ENCODE measurements at places on chromosomes 7 and 10.

DNA sequence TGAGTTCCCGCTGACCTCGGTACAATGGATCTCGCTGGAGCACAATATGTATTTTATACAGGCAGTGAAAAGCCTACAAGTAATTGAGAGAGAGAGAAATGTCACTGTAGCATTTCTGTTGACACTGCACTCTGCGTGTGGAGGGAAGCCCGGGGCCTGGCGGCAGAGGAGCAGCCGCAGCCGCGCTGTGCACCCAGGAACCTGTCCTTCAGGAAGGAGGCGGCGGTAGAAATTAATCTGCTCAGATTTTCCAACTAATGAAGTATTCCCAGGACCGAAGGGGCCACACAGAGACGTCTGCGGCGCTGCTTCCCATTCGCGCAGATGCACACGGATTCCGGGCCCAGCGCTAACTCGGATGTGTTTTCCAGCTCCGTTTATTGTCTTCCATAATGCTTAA is 170.1 kb downstream of the EBF3 start:
- no peak for DNase-seq

DNA sequence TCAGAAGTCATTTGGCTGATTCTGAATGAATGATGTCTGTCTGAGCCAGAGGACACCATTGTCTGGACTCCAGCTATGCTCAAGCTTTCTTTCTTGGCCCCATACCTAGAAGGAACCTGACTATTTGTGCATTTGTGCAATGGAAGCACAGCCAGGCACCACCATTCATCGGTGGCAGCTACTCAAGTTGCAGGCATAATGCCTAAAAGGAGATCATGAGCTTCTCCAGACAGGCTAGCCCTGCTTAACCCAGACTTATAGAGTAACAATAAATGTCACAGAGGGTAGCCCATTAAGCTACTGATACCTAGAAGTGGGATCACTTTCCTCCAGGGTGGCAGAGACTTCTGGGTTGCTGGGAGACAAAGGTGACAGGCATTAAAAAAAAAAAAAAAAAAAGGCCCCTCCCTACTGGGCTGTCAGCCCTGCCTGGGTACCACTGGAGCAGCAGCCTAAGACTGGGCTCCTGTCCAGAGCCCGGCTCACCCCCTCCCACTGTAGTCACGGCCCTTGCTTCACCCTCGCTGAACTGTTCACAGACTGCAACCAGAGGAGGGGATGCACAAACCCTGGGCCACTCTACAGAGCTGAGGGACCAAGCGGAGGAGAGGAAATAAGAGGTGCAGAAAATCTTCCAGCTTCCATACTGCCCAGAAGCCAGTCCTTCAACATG is 75.4 kb upstream of the ATP6V0A4 start:
- DNase-seq = no peak

DNA sequence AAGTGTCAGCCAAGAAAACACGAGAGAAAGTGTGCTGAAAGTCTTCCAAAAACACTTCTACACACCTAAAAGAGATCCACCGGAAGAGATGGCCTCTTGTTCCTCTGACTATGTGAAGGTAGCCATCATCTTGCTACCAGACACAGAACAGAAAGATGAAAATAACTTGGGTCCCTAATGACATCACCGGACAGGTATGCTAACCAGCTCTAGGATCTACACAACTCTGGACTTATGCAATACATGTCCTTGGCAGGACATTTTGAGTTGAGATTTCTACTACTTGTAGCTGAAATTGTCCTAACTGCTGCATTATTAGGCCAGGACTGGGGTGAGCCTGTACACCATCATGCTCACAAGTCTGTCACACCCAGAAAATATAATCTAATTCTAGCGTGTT is 358.7 kb downstream of the ELMO1 start:
- DNase-seq = no peak

DNA sequence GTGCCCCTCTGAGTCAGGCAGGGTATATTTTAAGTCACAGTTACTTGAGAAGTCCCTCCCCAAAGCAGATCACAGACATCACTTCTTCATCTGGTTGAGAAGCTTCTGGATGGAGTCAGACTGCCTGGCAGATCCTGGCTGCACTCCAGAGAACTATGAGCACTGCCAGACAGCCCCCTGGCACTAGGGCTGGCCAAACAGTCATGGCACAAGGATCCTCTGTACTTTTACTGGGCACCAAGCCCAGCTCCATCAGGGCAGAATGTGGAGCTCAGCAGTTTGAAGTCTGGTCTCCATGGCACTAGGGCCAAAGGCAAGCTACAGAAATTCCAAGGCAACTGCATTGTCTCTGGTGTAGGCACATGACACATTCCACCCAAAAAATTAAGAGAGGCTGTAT is 162.1 kb downstream of the NRG3 start:
- no peak for DNase-seq

DNA sequence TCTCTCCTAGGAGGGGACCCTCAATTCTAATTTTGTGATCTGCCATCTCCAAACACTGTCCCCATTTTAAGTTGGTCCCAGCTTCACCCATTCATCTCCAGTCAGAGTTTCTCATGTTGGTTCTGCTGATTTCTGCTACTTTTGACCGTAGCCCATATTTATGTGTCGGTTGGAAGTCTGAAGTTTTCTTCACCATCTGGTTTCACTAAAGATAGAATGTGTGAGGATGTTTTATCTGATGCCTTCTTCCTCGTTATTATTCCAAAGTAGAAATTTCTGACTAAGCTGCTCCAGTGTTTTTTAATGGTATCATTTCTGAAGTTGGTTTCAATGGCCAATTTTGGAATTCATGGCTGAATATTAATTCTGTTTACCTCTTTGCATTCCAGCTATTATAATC is 21.3 kb upstream of the IFIT2 start:
- DNase-seq = no peak

DNA sequence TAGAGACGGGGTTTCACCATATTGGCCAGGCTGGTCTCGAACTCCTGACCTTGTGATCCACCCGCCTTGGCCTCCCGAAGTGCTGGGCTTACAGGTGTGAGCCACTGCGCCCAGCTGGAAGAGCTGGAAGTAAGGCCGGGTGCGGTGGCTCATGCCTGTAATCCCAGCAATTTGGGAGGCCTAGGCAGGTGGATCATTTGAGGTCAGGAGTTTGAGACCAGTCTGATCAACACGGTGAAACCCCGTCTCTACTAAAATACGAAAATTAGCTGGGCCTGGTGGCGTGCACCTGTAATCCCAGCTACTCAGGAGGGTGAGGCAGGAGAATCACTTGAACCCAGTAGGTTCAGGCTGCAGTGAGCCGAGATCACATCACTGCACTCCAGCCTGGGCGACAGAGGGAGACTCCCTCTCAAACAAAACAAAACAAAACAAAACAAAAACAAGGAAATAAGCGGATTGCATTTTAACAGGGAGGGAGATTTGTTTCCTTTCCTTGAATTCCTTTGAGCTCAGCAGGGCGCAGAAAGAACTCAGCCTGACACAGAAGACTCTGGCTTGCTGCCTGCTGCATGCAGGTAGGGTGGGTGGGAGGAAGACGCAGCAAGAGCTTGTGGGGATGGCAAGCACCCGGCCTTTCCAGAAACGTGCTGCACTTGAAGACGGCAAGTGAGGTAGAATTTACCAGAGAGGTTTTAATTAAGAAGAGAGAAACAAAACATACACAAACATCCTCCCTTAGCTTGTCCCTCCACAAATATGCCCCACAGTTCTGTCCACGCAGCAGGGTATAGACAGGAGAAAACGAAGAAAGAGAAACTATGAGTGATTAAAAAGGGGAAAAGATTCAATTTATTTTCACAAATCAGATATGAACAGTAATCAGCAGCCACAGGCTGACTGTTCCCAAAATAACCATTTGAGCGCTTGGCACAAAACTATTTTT is 148.0 kb downstream of the RNF216 start:
- no peak for DNase-seq

DNA sequence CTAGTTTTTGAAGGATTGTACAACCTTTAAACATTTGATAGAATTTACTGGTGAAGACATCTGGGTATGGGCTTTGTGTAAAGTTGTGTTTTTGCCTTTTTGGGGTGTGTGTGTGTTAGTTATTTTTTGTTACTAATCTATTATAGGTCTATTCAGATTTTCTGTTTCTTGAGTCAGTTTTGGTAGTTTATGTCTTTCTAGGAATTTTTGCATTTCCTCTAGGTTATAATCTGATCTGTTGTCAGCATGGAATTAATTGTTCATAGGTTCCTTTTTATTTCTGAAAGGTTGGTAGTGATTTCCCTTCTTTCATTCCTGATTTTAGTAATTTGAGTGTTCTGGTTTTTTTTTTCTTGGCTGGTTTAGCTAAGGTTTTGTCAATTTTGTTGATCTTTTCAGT is 17.7 kb downstream of the SEPTIN7 start:
- no peak for DNase-seq

GRCh38 chr10:129958148-129958628 is 5.9 kb downstream of the EBF3 start:
- DNase-seq = no peak

- peak; percentile 4 for DNase-seq
Measured at GRCh38 chr10:124565565-124566221, 104.1 kb downstream of the LHPP start.

DNA sequence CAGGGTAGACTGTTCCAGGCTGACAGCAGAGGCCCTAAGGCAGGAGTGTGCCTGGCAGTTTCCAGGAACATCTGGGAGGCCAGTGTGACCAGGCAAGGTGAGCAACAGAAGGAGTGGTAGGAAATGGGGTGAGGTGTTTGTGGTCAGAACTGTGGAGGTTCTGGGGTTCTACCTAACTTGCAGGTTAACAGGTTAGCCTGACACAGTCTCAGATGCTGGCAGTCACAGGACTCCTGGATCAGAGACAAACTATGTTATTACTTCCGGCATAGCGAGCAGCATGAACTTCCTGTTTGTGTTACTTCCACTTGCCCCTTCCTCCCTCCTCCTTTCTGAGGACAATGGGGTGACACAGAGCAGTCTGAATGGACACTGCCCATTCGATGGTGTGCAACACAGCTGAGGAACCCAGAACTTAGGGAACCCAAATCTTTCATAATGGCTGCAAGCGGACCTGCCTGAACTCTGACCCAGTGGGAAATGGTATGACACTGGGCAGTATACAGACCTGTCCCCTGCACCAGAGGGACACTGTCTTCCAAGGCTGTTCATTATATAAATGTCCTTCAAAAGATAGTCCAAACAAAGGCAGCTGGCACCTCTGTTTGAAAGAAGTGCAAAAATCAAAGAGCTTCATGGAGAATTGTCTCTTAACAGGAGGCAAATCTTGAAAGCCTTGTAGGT is 3.9 kb upstream of the SAR1A start:
- no peak for DNase-seq

DNA sequence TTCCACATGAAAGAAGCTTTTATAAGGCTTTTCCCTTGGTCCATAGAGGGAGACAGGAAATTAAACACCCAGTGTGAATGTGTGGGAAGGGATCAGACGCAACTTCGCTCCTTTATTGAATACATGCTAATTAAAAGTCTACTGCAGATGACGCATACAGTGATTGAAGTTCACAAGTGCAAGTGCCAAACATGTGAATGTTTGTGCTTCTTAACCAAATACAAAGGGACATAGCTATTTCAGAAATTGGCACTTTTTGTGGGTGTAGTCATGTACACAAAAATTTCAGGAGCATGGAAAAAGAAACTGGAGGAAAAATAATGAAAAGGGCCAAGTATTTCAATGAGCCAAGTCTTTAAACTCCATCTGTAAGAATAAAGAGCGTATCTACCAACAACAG is 283.7 kb downstream of the SKAP2 start:
- no peak for DNase-seq

GRCh38 chr7:77800158-77800557 is 1.6 kb downstream of the PHTF2 start:
- no peak for DNase-seq

DNA sequence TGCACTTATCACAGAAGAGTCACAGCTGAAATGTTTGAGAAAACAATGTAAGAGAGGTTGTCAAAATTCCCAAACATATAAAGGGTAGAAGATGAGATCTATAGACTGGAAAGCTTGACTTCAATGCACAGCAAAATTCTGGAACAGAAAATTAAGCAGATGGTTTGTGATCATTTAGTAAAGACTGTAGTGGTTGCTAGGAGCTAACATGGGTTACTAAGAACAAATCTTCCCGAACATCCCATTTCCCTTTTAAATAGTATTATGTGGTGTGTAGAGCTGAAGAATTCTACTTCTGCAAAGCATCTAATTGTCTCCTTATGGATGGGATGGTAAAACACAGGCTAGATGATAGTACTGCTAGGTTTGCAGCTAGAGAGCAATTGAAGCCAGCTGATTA is 312.3 kb downstream of the CAMK1D start:
- DNase-seq = no peak

GRCh38 chr7:14424675-14425074 is 435.2 kb upstream of the ETV1 start:
- DNase-seq = no peak

GRCh38 chr10:83725567-83725966 is 413.7 kb upstream of the GHITM start:
- DNase-seq = no peak

DNA sequence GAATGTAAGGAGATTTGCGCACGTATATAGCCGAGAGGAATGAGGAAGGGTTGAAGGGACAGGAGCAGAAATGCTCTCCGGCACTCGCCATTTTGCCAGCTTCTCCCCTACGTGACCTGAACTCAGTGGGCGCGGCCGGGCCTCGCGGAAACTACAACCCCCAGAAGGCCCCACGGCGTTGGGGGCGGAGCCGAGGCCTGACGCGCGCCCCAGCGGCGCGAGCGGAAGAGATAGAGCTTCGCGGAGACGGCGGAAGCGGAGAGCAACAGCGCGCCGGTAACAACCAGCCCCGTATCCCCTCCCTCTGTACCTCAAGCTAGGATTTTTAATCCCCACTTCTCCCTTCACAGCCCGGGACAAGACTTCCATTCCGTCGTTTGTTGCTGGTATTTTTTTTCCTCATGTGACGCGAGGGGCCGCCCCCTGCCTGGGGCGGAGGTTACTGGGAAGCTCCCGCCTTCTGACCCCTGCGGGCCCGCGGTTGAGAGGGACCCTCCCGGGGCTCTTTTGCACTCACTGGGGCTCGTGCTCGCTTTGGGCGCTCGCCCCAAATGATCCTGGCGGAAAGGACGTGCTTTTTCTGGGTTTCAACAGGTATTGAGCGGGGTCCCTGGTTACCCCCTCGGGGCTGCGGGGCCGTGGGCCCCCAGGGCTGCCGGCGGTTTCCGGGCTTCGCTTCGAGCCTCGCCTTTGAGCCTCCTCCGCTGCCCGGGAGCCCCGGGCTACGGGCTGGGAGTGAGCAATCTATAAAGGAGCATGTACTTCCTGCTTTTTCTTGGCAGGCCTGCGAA is at the start of gene R3HCC1L:
Gene R3HCC1L, plus strand, starts transcription at position 227 of the 791 bp plus-strand sequence. CDS start 73,458 bp downstream, outside the sequence.
- DNase-seq = no peak

DNA sequence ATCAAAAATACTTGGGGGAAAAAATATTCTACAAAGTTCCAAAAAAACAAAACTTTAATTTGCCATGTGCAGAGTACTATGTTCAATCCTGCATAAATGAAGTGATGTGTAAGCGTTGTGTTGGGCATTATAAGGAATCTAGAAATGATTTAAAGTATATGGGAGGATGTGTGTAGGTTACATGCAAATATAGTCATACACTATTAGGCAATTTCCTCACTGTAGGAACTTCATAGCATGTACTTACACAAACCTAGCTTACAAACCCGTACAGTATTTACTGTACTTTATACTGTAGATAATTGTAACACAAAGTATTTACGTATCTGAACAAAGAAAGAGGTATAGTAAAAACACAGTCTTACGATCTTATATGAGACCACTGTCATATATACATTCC is 72.3 kb downstream of the NRBF2 start:
- DNase-seq = no peak

- no peak for DNase-seq
Measured at GRCh38 chr7:119748251-119748860, 524.6 kb upstream of the KCND2 start.

- no peak for DNase-seq
Measured at GRCh38 chr10:132616996-132617736, 79.6 kb downstream of the INPP5A start.

- DNase-seq = no peak
Measured at GRCh38 chr10:101967119-101967518, 88.9 kb downstream of the ARMH3 start.

- DNase-seq = no peak
Measured at GRCh38 chr7:153190452-153190851, 430.9 kb downstream of the ACTR3B start.

Measured in kidney epithelial cell (primary cell).